Stimulated activated CD8-positive, alpha-beta memory T cell treated with anti-CD3 and anti-CD28 coated beads, Interleukin-12 subunit alpha, Interleukin-12 subunit beta, amount 100 ng/mL, for 4 hours (primary cell): ENCODE measurements at places on chromosomes 5 and 9.

GRCh38 chr9:121380846-121381245, 10.8 kb upstream of the STOM start:
- no peak for DNase-seq

GRCh38 chr9:107737987-107738743, 248.6 kb upstream of the KLF4 start:
- DNase-seq, result no peak

DNA sequence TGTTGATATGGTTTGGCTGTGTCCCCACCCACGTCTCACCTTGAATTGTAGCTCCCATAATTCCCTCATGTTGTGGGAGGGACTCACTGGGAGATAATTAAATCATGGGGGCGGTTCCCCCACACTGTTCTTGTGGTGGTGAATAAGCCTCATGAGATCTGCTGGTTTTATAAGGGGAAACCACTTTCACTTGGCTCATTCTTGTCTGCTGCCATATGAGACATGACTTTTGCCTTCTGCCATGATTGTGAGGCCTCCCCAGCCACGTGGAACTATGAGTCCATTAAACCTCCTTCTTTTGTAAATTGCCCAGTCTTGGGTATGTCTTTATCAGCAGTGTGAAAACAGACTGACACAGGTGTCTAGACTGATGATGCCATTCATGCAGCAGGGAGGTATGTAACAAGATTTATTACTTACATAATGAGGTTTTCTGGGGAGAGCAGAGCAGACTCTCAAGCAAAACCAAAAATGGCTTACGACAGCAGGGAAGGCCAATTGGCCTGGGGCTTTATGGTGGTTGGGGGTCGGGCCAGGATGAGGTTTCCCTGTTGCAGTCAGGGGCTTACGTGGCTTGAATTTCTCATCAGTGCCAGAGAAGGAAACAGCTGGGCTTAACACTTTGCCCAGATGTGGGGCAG, 9.5 kb upstream of the COMMD10 start:
- no peak for DNase-seq

GRCh38 chr9:5892456-5893133, 1.9 kb downstream of the MLANA start:
- DNase-seq, result no peak

DNA sequence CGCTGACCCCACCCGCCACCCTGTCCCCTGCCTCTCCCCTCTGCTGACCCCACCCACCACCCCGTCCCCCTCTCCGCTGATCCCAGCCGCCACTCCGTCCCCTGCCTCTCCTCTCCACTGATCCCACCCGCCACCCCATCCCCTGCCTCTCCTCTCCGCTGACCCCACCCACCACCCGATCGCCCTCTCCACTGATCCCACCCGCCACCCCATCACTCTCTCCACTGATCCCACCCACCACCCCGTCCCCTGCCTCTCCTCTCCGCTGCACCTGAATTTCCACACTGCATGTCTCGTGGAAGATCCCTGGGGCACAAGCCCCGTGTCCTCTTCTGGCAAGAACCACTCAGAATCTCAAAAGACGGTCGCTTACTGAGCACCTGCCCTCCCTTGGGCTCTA, 53.4 kb upstream of the OLFM1 start:
- DNase-seq, result no peak

DNA sequence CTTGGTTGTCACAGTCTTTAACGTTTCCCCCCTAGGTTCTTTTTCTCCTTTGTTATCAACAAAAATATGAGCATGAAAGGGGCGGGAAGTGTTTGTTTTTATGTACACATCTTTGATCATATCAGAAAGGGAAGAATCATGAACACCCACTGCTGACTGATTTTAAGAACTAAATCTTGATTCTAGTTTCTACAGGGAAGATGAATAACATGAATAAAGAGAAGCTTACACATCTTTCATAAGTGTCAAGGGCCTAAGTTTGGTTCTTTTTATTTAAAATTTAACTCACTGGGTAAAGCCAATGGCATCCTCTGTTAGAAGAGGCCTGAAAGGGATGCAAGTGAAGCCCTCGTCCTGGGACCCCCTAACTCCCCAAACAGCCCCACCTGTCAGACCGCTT, 14.8 kb upstream of the CTNNA1 start:
- DNase-seq, result no peak

- no peak for DNase-seq
Observed at GRCh38 chr5:68730220-68730978, 363.4 kb upstream of the SLC30A5 start.

DNA sequence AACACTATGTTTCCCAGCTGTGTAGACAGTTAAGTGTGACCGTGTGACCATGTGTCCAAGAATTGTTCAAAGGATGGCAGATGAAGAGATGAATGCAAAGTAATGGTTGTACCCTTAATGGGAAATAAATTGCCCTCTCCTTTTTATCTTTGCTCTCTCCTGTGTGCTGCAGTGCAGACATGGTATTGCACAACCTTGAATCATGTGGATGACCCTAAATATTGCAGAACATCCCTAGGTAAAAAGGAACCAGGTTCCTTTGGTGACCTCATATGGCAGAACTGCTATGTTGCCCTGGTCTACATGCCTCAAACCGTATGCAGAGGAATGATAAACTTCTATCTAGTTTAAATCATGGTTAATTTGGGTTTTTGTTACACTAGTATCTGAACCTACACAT, 81.7 kb upstream of the CTNND2 start:
- no peak for DNase-seq

GRCh38 chr5:180811623-180812124, 9.1 kb upstream of the MGAT1 start:
- DNase-seq, result no peak

DNA sequence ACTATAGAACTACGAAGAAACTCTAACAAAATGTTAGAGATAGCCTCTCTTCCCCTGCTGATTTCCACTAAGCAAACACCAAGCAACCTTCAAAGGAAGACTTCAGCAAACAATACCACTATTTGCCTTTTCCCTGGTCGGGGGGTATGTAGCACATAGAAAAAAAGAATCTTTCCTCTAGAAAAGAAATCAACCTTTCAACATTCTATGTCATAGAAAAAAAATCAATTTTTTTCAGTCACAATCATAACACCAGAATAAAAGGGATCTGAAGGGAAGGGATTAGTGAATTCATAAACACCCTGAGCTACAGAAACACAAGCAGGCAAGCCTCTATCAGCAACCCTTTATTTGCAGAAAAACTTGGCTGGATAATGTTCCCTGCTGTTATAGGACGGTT, 15.3 kb downstream of the ABCA1 start:
- no peak for DNase-seq

- DNase-seq, result no peak
Observed at GRCh38 chr5:135069895-135070657, 36.0 kb upstream of the PITX1 start.

DNA sequence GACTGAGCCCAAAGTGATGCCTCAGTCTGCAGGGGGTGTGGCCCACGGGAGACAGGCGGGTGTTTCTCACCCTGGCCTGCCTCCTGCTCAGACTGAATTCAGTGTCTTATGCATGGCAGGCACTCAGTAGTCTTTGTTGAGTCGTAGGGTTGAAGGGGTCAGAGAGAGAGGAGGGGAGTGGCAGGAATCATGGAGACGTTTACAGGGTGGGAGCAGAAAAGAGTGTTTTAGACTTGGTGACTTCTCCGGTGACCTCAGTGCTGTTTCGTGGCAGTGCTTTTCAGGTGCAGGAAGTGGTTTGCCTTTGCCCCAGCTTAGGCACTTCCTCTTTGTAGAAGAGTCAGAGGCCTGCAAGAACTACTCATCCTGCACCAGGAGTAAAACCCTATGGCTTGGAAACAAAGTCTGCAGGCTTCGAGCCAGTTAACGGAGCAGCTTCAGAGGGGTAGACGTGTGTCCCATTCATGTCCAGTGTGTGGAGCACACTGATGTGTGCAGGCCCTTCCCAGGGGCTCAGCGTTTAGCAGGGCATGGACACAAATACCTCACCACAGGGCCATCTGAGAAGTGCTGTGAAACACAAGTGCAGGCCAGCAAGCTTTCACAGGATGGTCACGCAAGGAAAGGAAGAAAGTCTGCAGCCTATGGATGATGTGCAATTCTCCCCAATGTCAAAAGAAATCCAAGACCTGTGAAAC, 24.5 kb upstream of the SEMA4D start:
- peak; percentile 42 for DNase-seq

GRCh38 chr5:132467287-132467984, 23.1 kb downstream of the IRF1 start:
- no peak for DNase-seq

- no peak for DNase-seq
Observed at GRCh38 chr5:74013222-74013621, 387.2 kb downstream of the ARHGEF28 start.

DNA sequence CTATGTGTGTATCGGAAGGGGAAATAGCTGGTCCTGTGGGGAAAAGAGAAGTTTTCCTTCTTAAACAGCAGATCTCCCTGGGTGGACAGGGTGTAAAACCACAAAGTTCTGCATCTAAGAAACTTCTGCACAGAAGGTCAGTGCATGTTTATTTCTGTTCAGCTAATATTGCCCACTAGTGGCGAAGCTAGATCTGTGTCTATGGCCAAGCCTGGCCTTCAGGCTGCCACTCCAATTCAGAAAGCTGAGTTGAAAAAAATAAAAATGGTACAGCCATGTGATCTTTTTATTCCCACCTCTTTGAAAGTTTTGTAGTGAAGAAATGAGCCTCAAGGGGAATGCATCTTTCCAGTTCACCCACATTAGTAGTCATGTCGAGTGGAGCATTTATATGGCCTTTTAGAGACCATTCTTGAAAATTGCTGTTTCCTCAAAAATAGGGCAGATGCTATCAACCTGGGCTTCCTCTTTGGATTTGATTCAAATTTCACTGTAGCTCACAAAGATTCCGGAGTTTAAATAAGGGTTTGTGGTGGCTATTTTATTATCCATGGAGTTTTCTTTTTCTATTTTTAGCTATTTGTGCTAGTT, 488.0 kb downstream of the PRELID2 start:
- DNase-seq, result no peak

DNA sequence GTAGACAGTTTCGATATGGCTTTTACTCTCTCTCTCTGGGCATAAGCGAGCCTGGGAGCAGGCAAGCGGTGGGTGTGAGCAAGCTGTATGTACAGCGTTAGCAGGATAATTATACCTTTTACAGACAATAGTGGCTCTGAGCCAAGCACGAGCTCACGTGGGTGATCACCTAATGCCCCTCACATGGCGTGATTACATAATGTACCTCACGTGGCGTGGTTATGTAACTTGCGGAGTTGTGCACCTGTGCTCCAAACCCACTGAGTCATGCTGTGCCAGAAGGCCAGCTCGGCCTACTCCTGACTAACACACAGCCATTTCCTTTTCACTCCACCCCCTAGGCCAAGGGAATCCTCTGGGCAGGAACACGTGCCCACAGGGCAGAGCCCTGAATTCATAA, 797.2 kb downstream of the EFNA5 start:
- no peak for DNase-seq
